Activated CD4-positive, alpha-beta T cell treated with anti-CD3 and anti-CD28 coated beads, Interleukin-2, amount 10 ng/mL, durations not matched to agents 24 days and 14 days (primary cell): ENCODE measurements at places on chromosomes 7 and 10.
A peak's percentile ranks its signal among the peaks of the same experiment; 100 is the strongest.

GRCh38 chr7:120856621-120857352 lies 1.2 kb downstream of the TSPAN12 start:
- peak; percentile 64 for DNase-seq

DNA sequence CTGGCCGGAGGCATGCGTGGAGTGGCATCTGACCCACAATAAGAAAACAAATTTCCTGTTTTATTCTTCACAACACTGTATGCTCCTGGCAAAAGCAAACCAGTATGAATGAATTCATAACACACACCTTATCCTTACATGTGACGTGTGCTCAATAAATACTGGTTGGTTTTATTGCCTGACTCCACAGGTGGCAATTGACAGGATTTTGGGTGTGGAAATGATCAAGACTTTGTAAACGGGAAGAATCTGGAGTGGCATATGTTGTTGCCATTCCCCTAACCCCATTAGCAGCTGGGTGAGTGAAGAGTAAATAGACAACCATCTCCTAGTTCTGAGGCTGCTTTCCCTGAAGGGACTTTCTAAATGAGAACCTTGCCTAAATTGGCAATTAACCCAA lies 215.5 kb upstream of the AOAH start:
- DNase-seq, result no peak

DNA sequence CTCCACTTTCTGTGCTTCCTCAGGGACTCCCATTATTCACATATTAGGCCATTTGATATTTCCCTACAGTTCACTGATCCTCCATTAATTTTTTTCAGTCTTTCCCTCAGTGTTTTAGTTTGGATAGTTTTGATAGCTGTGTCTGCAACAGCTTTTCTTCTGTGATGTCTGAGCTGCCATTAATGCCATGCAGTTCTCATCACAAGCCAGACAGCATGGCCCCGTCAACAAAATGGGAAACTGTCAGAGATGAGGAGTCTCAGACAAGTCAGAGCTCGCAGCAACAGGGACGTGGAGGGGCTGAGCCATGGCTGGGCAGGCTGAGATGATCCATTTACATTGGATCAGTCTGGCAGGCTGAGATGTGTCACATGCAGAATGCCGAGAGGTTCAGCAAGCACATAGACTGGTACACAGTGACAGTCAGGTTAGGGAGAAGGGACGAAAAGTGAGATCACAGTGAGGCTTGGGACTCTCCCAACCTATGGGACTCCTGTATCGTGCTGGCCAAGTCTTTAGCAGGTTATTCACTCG lies 65.4 kb downstream of the NPS start:
- DNase-seq, result no peak

GRCh38 chr7:50477640-50478039 lies 27.5 kb upstream of the FIGNL1 start:
- peak; percentile 41 for DNase-seq

GRCh38 chr10:97529685-97530465 lies 31.2 kb downstream of the UBTD1 start:
- DNase-seq, result no peak

GRCh38 chr10:24884793-24885192 lies 67.6 kb downstream of the PRTFDC1 start:
- DNase-seq, result no peak

- DNase-seq, result no peak
Observed at GRCh38 chr7:106774768-106775551, 90.1 kb upstream of the PIK3CG start.

DNA sequence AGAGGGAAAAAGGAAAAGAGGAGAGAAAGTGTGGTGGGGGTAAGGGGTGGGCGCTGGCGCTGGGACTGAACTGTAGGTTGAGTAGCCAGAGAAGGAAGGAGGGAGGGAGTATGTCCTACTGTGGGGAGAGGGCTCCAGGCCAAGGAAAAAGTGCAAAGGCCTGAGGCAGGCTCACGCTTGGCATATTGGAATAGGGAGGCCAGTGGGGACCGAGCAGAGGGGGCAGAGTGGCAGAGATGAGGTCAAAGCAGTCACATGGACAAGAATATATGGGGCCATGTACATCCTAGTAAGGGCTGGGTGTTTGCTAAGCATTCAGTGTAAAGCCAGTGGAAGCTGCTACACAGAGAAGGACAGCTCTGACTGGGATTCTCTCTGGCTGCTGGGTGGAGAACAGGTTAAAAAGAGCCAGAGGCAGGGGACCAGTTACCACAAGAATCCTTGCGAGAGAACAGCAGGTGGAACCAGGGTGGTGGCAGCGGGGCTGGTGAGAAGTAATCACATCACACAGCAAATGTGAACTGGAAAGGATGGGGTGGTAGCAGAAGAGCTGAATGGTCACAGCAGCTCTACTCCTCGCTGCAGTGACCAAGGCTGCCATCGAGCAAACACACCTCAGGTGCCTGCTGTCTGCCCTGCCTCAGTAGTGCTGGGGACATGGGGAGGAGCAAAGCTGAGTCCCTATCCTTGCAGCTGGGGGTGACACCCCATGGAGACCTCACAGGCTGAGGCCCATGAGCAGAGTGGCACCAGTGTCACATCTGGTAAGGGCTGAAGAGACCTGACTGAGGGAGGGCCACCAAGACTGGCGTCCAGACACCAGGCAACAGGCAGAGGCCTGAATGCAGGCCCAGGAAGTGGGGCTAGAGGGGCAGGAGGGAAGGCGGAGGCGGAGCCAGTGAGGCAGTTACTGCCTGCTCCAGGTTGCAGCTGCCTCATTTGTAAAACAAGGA lies 39.5 kb downstream of the FAM53B start:
- no peak for DNase-seq

DNA sequence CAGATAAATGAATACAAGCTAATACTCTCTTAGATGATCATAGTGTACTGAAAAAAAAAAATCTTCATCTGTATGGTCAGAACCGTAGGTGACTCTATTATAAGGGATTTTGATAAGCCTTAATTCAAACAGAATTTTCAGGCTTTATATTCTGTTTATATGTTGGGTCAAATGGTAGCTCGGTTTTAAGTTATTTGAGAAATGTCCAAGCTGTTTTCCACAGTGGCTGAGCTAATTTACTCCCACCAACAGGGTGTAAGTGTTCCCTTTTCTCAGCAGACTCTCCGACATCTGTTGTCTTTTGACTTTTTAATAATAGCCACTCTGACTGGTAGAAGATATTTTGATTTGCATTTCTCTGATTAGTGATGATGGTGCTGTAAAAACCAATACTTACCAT lies 328.8 kb upstream of the MAGI2 start:
- DNase-seq, result no peak

GRCh38 chr7:2099048-2099957 lies 133.4 kb downstream of the MAD1L1 start:
- peak; percentile 75 for DNase-seq

- DNase-seq, result no peak
Observed at GRCh38 chr10:52110576-52110975, 203.5 kb upstream of the DKK1 start.

DNA sequence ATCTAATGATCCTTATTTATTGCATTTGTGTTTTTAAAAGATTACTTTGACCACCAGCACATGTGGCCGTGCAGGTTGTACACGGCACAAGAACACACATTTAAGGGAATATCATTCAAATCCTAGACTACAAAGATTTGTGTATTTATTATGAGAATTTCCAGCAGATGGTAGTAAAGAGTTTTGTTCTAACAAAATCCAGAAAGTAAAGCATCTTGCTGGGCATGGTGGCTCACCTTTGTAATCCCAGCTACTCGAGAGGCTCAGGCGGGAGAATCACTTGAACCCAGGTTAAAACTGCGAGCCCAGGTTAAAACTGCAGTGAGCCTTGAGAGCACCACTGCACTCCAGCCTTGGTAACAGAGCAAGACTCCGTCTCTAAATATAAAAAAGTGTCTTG lies 31.5 kb downstream of the MACROH2A2 start:
- no peak for DNase-seq

- no peak for DNase-seq
Observed at GRCh38 chr7:78125884-78126283, 327.3 kb downstream of the PHTF2 start.

DNA sequence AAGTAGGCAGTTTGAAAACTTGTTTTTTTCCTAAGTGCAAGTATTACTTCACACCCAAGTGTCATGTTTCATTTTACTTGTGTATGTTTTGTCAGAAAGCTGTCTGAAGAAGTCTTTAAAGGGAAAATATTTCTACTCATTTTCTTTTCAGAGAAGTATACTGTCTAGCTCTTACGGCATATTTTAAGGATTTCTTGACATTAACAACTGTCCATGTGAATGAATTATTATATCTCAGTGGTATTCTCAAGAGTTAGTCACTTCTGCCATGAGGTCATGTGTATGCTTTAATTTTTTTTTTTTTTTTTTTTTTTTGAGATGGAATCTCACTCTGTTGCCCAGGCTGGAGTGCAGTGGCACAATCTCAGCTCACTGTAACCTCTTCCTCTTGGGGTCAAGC lies 229.5 kb downstream of the BICC1 start:
- DNase-seq, result no peak

DNA sequence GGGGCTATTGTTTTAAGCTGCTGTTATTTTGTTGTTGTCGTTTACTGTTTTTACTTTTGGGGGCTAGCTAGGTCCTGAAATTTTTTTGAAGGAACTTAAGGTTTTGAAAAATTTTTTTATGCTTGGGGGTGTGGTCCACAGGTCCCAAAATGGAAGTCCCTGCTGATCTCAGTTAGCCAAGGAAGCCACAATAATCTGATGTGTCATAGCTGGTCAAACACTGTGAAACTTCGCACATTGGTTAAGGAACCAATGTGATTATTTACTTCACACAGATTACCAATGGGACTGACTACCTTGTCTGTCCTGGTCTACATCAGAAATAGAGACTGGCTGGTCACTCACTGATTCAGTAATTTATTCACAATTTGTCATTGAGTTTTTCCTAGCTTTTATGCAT lies 29.5 kb upstream of the HYCC1 start:
- DNase-seq, result no peak

- DNase-seq, result no peak
Observed at GRCh38 chr7:18894155-18894554, 223.3 kb downstream of the TWIST1 start.

DNA sequence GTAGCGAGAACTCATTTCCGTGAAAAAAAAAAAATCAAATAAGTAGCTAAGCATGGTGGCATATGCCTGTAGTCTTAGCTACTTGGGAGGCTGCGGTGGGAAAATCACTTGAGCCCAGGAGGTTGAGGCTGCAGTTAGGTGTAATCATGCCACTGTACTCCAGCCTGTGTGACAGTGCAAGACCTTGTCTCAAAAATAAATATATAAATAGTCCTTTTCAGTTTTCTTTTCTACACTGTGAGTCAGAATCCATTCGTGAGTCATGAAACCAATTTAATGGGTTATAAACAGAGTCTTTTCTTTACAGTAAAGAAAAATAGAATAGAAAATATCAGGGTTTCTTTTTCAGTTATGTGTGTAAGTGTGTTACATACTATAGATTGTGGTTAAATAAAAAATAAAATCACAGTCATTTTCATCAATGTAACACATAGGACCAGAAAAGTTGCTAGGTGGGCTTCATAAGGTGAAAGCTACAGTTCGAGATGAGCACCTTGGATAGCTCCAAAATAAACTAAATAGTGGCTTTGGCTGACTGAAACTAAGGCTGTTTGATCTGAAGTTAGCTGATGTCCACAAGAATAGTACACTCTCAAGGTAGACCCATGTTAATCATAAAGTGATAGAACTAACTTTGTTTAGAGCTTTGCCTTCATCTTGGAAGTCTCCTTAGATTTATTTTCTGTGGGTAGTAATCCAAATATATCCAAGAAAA lies 781.1 kb downstream of the GATA3 start:
- DNase-seq, result no peak

GRCh38 chr10:124206616-124207015 lies 113.2 kb upstream of the CHST15 start:
- no peak for DNase-seq

DNA sequence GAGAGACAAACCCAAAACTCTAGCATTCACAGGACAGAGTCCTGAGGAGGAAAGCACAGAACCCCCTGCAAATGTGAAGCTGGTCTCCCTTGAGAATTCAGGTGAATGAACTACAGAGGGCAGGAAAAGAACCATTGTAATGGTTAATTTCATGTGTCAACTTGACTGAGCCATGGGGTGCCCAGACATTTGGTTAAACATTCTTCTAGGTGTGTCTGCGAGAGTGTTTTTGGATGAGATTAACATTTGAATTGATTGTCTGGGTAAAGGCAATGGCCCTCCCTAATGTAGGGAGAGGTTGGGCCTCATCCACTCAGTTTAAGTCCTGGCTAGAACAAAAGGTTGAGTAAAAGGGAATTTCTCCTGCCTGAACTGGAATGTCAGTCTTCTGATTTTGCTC lies 15.7 kb upstream of the CDK1 start:
- no peak for DNase-seq

GRCh38 chr10:34906067-34906965 lies 91.2 kb upstream of the PARD3 start:
- DNase-seq, result no peak

DNA sequence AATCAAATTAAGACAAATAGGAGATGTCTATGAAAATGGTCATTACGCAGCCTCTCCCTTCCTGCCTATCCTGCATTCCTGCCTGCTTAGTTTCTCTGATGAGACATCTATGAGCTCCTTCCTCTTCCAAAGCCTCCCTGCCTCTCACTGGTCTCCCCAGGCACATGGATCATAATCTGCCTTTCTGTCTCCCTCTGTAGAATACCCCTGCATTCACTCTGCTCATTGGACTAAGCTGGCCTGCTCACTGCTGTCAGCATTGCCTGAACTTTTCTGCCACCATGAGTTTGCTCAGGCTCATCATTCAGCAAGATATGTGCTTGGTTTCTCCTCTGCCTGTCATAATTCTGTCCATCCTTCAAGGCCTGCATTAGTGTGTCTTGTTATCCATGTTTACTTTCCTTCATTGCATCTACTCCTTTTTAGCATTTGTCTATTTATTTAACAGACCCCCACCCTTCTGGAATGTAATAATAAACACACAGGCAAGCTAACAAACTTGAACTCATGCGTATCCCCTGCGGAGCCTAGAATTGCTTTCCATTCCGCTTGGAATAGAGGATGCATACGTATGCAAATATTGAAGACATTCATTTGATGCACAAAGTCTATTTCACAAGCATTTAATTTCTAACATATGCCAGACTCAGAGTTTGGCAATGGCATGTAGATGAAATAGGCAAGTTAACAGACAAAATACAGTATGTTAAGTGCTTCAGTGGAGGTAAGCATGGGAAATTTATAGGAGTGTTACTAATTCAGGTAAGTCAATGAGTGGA lies 88.3 kb downstream of the PTPRZ1 start:
- no peak for DNase-seq

GRCh38 chr10:113897693-113898618 lies 43.5 kb downstream of the NHLRC2 start:
- DNase-seq, result no peak

GRCh38 chr10:122515588-122516231 lies 44.8 kb upstream of the DMBT1 start:
- DNase-seq, result peak; percentile 79

GRCh38 chr10:109919220-109919619 lies 4.1 kb downstream of the XPNPEP1 start:
- no peak for DNase-seq
